Erythroblast (primary cell): ENCODE measurements at places on chromosomes 6 and 20.

GRCh38 chr20:25237610-25238318 lies 10.1 kb upstream of the PYGB start:
- DNase-seq, result peak; percentile 89

GRCh38 chr6:84469144-84469543 lies 241.7 kb upstream of the CEP162 start:
- no peak for DNase-seq

DNA sequence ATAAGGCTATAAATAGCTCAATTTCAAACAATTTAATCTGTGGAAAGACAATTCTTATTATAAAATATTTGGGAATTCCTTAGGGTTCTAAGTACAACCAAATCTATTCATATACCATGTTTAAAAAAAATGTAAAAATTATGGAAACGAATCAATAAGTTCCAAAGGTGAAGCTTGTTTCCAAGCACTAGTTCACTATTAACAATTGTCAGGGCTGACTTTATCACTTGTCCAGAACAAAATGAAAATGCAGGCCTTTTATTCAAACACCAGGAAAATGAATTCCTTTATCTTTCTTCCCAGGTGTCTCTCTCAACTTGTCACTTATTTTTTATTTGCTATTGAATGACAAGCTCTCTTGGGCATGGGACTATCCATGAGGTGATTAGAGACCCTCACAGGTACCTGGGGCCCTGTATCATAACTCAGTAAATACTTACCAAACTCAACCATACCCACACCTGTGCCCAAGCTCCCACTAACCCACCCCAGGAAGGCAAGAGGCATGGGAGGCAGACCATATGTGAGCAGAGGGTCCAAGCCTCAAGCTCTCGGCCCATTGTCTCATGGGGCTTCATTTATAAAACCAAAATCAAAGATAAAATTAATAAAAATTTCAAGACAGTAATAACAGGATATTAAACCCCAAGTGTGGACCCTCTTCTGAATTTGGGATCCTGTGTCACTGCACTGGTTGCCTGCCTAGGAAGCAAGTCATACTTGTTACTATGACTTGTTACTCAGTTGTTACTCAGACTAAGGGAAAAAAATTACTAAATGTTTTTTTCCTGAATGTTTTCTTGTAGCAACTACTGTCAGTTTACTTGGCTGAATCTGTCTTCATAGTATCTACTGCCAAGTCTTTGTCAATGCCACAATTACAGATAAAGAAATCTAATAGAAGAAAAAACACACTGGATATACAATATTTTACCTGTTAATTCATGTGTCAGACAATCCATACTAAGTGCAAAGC lies 54.7 kb downstream of the PTPRK start:
- no peak for DNase-seq

- DNase-seq, result no peak
Measured at GRCh38 chr6:40948570-40948969, 90.5 kb downstream of the UNC5CL start.

- DNase-seq, result no peak
Measured at GRCh38 chr6:68689910-68690309, 54.8 kb downstream of the ADGRB3 start.

DNA sequence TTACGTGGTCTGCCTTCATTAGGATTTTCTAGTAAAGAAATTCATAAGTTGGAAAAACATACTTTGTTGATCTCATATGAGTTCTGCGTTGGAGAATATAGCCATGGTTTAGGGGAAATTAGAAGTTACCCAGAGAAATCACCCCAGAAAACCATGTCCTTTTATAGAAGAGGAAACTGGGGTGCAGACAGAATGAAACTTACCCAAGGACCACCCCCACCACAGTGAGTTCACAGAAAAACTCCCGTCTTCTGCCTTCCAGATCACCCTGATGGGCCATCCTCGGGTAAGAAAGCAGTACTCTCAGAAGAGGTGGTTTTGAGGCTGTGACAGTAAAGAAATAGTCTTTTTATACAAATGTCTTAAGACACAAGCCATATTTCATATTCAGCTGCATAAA lies 25.1 kb upstream of the MAFB start:
- no peak for DNase-seq
